ENCODE measurements at places on chromosomes 3 and 15. TPM values are rescaled to one million over a fixed set of nuclear protein-coding genes. Genes with fewer than 3 reads are reported as not detected.

Gene CTXN2
- not detected for total RNA-seq

Gene SLC22A13
- 0.45 TPM for total RNA-seq

Gene APOD
- 2.9 TPM for total RNA-seq

Gene ACAN
- 3.3 TPM for total RNA-seq

Gene LMAN1L
- not detected for total RNA-seq

Gene WDR72
- total RNA-seq, result not detected

Gene SH3GL3
- 2.1 TPM for total RNA-seq

Gene HCN4
- total RNA-seq, result not detected

Gene MESP2
- total RNA-seq, result 2.9 TPM

Gene ZNF80
- total RNA-seq, result not detected

Gene DUOX2
- not detected for total RNA-seq

Gene KLHL40
- total RNA-seq, result not detected

Gene PRKCD
- 2.9 TPM for total RNA-seq

Gene BCL2A1
- not detected for total RNA-seq

Gene ECE2
- total RNA-seq, result not detected

Gene CIDEC
- not detected for total RNA-seq

Gene CPB1
- total RNA-seq, result 5.6 TPM

Gene MNS1
- 7.0 TPM for total RNA-seq

Gene KNL1
- 1.3 TPM for total RNA-seq

Gene SLC35G2
- 14.7 TPM for total RNA-seq

Gene SCAANT1
- total RNA-seq, result not detected

Gene COL6A5
- not detected for total RNA-seq

Gene MUC20
- total RNA-seq, result 4.5 TPM

Data from fibroblast of the aortic adventitia (primary cell).